ENCODE measurements at places on chromosomes 2 and 18.

DNA sequence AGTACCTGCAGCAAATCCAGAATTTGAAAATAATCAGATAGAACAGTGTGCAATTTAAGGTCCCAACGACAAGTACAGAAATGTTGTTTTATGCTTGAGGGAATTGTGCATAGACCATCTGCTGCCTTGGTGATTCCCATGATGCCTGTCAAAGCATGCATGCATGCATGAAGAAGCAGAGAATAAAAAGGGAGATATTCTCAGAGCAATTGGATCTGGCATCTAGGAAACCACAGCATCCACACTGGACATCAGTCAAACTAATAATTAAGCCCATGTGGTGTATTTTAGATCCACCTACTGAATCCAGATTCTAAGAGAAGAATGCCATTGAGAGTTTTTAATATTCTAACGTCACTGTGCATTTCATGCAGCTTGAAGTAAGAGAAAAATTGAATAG lies 361.2 kb downstream of the FSIP2 start:
- DNase-seq, result no peak

GRCh38 chr2:238132463-238133450 lies 5.7 kb upstream of the KLHL30 start:
- no peak for DNase-seq

- peak; percentile 10 for DNase-seq
Observed at GRCh38 chr2:199216253-199216652, 241.5 kb downstream of the SATB2 start.

DNA sequence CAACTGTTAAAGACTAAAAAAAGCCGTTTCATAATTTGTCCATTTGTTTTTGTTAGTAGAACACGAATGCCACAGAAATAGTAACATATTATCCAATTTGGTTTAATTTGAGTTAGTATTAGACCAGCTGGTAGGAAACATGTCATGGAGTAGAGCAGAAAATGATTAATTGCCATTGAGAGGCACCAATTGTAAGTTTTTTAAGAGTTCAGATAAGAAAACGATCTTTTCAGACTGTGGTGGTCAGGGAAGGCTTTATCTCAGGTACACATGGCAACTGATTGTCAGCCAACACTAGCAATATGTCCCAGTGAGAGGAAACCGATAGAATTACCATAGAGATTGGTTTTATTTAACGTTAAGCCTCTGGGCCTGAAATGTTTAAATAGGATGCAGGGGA lies 438.2 kb upstream of the MAP2 start:
- DNase-seq, result no peak

GRCh38 chr2:191688934-191689695 lies 11.2 kb downstream of the NABP1 start:
- no peak for DNase-seq

DNA sequence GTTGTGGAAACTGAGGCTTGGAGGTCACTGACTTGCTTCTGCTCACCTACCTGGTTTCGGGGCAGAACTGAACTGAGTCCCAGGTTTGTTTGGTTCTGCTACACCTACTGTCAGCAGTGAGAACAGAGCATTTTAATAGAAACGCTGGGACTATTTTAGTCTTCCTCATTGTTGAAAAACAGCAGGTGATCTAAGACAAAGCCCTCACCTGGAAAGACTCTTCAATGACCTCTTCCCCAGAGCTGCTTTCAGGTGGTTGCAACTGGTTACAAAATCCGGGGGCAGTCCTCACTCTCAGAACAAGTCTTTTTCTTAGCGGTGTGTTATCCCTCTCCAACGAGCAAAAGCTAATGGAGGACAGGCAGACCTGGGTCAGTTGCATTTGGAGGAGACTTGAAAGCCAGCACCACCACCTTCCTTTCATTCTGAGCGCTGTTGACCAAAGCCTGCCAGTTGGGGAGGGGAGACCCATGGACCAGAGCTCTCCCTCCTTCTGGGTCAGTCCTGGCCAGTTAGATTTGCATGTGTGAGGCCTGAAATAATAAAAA lies 217.0 kb downstream of the NCK2 start:
- no peak for DNase-seq

DNA sequence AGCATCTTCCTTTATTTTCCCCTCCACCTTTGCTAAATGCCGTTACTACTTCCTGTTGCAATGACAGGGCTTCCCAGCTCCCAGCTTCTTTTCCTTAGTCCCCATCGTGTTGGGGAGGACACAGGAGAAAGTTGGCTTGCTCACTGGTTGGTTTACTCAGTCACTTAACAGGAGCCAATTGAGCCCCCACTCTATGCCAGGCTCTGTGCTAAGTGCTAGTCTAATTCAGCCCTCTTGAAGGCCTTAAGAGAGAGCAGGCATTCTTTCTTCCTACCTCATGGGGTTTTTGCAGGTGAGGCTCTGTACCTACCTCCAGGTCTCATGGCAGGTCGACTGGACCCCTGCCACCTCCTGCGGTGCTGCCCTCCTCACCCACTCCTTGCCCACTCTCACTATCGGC lies 20.1 kb downstream of the TANC1 start:
- DNase-seq, result no peak

- DNase-seq, result no peak
Observed at GRCh38 chr2:234005126-234005525, 45.4 kb upstream of the SPP2 start.

DNA sequence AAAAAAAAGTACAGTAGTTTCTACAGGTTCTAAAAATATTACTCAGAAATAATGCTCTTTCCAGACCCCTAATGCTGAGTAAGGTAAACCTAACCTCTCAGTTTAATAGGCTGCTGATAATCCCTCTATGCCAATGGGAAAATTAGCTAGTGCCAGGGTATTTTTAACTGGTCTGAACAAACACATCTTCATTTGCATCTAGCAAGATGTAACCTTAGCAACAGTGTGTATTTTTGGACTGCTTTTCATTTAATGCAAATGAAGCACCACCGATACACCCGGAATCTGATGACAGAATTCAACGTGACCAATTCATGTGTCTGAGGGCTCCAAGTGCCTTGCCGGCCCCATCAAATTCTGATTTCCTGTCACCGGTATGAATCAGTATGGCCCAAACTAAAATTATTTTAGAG lies 47.4 kb upstream of the CYRIA start:
- peak; percentile 70 for DNase-seq

- DNase-seq, result peak; percentile 41
Observed at GRCh38 chr2:213220967-213221603, 63.2 kb upstream of the SPAG16 start.

DNA sequence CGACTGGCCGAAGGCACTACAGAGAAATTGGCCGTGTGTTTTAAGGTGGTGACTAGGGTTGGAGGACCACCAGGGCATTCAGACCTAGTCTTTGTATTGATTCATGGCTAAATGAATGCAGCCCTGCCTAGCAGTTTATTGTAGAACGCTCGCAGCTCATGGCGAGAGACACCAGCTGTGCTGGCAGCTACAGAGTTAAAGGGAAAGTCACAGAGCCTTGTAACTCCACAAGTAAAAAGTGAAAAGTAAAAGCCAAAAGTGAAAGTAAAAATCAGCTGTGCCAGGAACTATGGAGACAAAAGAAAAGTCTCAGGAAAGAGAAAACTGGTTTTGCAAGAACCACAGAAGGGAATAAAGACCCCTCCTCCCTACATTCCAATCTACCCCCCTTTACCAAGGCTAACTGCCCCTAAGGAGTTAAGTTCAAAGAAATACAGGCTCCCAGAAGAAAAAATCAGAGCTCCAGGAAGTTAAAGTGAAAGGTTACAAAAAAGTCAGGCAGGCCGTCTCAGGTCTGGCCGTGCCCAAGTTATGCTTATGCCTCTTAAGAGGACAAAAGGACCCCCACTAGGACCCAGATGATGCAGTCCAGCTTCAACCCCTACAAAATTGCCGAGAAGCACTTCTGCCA lies 46.4 kb upstream of the SELENOI start:
- DNase-seq, result peak; percentile 22

DNA sequence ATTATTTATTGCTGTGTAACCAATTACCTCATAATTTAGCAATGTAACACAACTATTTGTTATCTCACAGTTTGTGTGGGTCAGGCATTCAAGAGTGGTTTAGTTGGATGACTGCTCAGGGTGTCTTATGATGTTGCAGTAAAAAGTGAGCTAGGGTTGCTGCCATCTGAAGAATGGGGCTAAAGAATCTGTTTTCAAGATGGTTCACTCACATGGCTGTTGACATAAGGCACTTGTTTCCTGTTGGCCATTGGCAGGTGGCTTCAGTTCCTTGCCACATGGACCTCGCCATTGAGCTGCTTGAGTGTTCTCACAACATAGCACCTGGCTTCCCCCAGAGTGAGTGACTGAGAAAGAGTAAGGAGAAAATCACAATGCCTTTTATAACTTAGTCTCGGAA lies 123.2 kb downstream of the TMEM17 start:
- DNase-seq, result peak; percentile 53

GRCh38 chr18:48548921-48549320 lies 10.1 kb downstream of the CTIF start:
- no peak for DNase-seq

DNA sequence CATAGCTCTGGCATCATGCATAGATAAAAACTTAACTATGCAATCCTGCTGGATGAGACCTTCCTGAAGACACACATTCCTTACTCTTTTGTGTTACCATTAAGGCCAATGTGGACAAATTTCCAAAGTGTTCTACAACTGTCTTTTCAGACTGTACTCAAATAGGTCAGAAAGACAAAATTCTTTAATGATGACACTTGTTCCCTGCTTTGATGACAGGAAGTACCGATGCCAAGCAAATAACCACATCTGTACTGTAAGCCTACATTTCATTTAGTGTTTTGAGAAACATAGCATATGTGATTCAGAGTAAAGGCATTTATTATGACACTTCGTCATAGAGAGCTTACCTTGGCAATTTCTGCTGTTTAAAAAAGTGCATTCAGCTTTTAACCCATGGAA lies 55.0 kb downstream of the PMAIP1 start:
- DNase-seq, result no peak

GRCh38 chr18:31429623-31430022 lies 17.9 kb upstream of the DSG3 start:
- DNase-seq, result no peak

- DNase-seq, result no peak
Observed at GRCh38 chr2:15159206-15159605, 401.9 kb downstream of the NBAS start.

DNA sequence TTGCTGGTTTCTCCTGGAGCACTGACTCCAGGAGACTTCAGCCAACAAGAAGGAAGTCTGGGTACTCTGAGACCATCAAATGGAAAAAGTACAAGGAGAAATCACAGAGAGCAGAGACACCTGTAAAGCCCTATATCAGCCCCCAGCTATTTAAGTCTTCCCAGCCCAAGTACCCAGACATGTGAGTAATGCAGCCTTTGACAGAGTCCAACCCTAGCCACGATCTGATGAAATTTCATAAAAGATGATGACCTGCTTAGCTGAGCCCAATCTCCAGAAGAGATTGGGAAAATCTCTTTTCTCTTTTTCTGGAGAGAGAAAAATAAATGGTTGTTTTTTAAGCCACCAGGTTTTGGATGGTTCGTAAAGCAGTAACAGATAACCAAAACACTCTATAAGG lies 196.6 kb downstream of the NBAS start:
- no peak for DNase-seq

GRCh38 chr2:176003958-176004357 lies 1.9 kb upstream of the LNPK start:
- no peak for DNase-seq

DNA sequence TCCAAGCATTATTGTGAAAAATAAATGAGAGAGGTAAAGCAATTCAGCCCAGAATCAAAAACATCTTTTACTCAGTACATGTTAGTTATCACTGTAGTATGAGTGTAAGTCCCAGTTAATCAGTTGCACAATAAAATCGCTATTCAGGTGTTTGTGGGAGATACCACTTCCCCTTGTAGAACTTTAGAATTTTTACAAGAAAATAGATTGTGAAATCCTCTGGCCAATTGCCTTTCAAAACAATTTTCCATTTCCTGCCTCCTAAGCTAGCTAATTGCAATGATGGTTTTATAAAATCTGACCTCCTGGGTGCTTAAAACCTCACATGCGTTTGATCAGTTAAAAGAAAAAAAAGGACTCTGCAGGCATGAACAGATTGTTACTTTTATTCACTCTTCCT lies 332.5 kb downstream of the PID1 start:
- no peak for DNase-seq

GRCh38 chr2:160993654-160994061 lies 166.6 kb upstream of the TANK start:
- no peak for DNase-seq

GRCh38 chr2:119574108-119574815 lies 30.0 kb downstream of the CFAP221 start:
- peak; percentile 60 for DNase-seq

Data from GM12865 (cell line).